Activated gamma-delta T cell treated with Interleukin-2 at 50 U/mL for 16 hours (primary cell): ENCODE measurements at places on chromosomes 16 and 17.
A peak's percentile ranks its signal among the peaks of the same experiment; 100 is the strongest.

DNA sequence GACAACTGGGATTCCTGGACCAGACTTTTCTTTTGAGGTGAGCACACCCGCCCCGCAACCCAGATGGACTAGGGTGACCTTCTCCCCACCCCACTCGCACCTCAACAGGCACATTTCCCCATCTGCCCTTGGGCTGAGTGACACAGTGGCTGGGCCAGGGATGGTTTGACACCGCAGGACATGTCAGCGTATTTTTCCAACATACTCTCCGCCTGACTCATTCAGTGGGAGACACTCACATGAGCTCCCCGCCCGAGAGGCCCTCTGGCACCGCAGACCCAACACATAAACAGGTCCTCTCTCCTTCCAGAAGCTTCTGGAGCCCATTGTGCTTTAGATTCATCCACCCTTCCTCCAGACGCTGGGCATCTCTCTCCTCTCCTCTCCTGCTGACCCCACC lies 69.4 kb downstream of the ZDHHC7 start:
- DNase-seq = no peak

DNA sequence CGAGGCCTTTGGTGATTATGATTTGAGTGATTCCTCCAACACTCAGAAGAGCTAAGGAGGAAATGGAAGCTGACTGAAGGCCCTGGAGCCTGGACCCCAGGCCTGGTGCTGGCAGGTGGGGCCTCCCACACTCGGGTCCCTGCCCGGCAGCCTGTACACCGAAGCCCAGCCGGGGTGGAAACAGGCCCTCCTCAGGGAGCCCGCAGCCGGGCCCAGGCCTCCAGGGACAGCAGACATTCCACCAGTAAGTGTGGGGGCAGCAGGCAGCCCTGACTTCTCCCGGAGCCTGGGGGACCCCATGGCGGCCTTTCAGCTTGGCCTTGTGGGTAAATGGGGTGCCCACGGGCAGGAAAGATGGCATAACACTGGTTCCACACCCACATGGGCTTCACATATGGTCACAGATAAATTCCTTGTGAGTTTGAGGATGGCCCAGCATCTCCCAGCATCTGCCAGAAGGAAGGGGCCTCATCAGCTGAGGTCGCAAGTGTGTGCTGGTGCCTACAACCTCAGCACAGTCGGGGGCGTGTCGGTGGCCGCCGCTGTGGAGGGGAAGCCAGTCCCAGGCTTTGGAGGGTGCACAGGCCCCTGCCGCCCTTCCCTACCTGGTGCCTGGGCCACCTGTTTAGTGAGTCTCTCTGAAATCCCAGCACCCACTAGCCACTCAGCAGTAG lies 29.2 kb upstream of the SLC38A10 start:
- no peak for DNase-seq

GRCh38 chr16:49463529-49463928 lies 89.9 kb downstream of the C16orf78 start:
- DNase-seq = peak; percentile 80

DNA sequence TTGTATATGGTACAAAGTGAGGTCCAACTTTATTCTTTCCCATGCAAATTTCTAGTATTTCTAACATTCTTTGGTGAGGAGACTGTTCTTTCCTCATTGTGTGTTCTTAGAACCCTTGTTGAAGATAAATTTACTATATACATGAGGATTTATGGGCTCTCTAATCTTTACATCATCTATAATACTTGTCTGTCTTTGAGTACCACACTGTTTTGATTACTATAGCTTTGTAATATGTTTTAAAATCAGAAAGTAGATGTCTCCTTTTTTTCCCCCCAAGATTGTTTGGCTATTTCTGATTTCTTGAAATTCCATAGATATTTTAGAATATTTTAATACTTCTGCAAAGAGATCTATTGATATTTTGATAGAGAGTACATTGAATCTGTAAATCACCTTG lies 23.7 kb downstream of the ZNF267 start:
- no peak for DNase-seq

DNA sequence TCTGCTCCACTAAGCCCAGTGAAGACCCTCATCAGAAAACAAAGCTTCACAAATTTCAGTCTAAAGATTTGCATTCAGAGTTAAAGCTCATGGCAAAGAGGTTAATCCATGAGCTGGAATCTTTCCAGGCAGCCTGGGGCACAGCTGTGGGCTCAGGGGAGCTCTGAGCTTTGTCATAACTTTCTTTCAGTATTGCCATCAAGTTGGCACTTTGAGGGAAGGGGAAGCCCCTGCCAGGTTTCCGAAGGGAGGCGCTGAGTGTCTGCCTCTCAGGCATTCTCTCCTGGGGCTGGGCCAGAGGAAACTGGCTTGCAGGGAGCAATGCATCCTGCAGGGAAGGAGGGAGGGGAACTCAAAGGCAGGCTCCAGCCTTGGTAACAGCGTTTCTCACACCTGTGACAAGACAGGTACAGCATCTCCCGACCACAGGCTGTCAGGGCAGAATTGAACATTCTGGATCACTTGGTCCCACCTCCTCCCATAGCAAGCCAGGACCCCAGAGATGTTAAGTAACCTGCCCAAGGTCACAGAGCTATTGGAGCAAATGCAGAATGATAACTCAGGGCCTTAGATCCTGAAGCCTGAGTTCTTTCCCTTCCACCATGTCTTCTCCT lies 3.9 kb downstream of the LPO start:
- DNase-seq = no peak

DNA sequence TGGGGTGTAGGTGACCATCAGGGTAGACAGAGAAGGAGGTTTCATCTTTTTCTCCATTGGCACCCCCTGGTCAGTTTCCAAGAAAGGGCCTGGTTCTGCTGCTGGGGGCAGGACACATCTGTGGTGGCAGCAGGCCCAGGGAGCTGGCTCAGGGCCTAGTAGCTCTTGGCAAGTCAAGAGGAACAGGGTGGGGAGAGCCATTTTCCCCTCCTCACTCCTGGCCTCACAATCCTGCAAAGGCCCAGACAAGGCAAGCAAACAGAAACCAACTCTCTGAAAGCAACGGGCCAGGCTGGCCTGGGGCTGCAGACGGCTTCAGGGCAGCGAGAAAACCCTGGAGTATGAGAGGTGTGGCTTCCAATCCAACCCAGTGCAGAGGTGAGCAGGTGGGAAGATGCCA lies 192.9 kb upstream of the DYNLRB2 start:
- DNase-seq = no peak

DNA sequence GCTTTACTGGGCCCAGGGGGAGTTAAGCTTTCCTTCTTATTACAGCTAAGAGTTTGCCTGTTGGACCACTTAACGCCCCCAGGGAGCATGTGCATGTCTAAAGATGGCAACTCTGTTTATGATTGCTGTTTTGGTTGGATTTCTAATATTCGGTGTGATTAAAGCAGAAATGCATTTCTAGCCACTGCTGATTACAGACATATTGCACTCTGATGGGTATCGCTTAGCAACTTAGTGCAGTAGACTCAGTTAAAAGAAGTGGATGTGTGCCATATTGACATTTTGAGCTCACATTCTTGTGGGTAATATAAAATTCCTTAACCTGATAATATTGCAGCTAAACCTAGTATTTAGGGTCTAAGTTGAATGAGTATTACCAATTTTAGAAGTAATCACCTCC lies 4.2 kb downstream of the NF1 start:
- DNase-seq = no peak

DNA sequence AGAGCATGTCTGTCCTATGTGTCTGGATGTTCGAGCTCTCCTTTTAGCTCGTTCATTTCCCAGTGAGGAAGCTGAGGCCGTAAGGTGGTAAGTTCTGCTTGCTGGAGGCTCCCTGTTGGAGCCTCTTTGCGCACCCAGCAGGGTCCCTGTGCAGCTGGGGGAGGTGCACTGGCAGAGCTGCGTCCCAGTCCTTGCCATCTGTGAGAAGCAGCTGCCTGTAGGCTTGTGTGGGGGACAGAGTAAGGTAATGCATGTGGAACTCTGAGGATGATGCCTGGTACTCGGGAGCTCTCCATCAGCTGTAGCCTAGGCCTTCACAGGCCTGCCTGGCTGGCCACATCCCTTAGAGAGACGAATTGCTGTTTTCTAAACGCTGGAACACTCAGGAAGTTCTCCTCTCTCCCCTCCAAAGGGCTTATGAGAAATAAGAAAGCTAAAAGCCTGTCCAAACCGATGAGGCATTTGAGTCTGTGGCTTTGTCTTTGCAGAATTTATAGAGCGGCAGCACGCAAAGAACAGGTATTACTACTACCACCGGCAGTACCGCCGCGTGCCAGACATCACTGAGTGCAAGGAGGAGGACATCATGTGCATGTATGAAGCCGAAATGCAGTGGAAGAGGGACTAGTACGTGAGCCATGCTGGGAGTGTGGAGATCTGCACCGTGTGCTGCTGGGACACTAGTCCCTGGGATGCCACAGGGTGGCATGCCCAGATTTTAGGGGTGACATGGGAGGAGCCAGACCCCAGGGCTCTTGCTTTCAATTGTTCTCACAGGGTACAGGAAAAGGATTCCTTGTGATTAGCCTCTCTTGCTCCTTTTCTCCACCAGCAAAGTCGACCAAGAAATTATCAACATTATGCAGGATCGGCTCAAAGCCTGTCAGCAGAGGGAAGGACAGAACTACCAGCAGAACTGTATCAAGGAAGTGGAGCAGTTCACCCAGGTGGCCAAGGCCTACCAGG lies 1.6 kb downstream of the NDUFB10 start:
- no peak for DNase-seq

GRCh38 chr17:78739331-78739931 lies 42.6 kb downstream of the CYTH1 start:
- no peak for DNase-seq

DNA sequence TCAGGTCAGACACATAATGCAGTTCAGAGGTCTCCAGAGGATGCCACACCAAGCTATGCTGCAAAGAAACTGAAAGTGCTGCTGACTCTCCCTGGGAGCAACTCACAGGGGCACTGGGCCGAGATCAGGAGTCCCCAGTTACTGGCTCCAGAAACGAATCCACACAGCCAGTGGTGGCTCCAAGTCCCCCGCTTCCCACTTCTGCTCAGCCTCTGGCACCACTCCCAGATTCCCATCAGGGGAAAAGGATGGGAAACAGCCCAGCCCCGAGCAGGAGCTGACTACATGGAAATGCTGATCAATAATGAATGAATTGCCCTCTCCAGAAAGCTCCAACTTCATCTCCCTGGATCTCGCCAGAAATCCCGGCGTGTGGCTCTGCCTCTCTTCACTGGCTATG lies 62.3 kb upstream of the CDH5 start:
- DNase-seq = no peak

GRCh38 chr17:78206298-78206697 lies 7.8 kb upstream of the BIRC5 start:
- DNase-seq = no peak
